ENCODE measurements at places on chromosomes 11 and 22. TPM values are rescaled to one million over a fixed set of nuclear protein-coding genes. Genes with fewer than 3 reads are reported as not detected.

The MRGPRF gene
- not detected for polyA plus RNA-seq

- DNase-seq: peak; percentile 78
Observed at GRCh38 chr11:34346551-34346950, 11.3 kb downstream of the ABTB2 start.

DNA sequence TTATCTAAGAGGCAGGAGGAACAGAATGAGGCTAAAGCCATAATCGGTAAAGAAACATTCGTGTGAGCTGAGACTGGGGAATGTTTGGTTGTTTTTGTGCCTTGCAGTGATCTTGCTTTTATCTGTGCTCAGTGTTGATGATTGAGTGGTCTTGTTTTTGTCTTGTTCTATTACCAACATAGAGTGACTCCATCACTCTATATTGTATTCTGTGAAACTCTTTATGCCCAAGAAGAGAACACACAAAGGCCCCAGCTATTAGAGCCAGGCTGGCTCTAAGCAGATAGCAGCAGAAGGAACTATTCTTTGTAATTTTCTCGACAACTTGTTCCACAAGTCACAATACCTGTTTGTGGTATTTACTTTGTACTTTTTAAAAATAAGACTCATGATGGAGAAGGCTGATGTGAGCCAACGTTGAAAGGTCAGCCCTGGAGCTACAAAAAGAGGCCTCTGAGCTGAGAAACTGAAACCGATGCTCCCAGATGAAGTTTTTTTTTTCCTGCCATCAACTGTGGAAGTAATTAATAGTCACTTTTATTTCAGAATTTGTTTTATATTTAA is 68.4 kb downstream of the LARGE1 start:
- DNase-seq: no peak

DNA sequence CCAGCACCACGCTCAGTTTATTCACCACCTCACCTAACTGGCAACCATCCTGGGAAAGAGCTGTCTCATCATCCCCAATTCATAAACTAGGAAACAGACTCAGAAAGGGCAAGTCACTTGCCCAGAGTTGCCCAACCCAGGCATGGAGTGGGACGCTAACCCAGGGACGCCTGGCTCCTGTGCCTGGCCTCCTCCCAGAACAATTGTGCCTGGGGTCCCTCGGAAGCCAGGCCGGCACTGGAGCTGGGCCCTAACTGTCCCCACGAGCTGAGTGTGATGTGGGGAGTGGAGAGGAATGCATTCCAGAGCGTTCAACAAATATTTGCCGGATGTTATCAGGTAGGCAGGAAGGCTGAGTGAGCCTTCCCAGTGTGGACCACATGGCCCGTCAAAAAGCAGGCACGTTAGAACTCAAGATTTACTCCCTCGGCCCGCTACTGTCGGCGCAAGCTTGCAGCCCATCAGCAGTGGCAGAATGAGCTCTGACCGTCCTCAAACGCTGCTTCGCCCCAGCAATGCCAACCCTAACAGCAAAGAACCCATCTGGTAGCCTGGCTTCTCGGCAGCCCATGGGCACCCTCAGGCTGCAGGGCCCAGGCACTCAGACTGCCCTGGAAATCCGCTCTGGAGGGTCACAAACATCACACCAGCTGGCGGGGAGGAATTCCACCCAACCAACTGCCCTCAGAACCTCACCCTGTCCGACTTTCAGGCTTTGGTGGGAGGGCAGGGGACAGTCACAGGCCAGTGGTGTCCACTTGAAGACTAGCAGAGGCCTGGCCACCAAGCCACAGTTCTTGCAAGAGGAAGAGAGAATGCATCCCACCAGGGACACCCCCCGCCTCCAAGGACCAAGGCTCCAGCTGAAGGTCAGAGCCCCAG is 35.6 kb downstream of the MYH9 start:
- peak; percentile 59 for DNase-seq

GRCh38 chr11:103985041-103985440 is 51.4 kb upstream of the DDI1 start:
- no peak for DNase-seq

DNA sequence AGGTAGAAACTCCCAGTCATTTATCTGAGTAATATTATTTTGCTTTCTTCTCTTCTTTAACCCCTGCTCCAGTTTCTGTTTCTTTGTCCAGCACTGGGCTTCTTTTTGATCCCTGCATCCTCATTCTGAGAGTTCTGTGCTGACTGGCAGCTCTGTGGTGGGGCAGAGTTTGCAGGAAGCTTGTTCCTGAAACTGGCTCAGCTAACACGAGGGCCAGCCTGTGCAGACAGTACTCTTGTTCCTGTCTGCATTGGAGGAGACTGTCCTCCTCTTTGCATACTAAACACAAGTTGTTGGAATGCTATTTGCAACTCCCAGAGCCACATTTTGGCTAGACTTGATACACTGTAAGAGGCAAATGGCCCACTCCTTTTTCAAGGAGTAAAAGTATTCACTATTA is 93.1 kb upstream of the HORMAD2 start:
- no peak for DNase-seq

GRCh38 chr11:93034031-93034722 is 64.7 kb downstream of the MTNR1B start:
- no peak for DNase-seq

Data from A549 (cell line).